GM23338 (cell line): ENCODE measurements at places on chromosomes 1 and 21.

GRCh38 chr1:19154876-19155275, 55.2 kb downstream of the UBR4 start:
- no peak overlapping the region for H3K4me3 ChIP-seq
- peaks cover 100% of the 10 kb centered on the region for H3K36me3 ChIP-seq

GRCh38 chr1:15029786-15030185, 123.8 kb upstream of the TMEM51 start:
- no peaks in the 10 kb centered on the region for H3K36me3 ChIP-seq
- H3K4me3 ChIP-seq: no peak overlapping the region
- 0 out of 2 replicates have a peak, but pooled peaks cover 11% of the 10 kb centered on the region for H3K4me1 ChIP-seq
- H3K27me3 ChIP-seq: no peaks in the 10 kb centered on the region

DNA sequence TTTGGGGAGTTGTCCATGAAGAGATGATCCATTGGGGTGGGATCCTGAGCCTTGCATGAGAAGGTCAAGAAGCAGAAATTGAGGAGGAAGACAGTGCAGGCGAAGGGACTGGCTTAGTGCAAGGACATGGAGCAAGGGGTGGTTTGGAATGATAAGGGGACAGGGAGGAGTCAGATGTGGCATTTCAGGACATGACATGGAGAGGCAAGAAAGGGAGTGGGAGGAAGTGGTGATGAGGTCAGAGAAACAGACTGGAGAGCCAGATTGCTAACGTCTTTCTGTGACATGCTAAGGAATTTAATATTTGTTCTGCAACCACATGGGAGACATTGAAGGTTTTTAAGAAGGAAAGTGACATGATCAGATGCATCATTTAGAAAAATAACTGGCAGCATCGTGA, 346.8 kb upstream of the FMN2 start:
- no peaks in the 10 kb centered on the region for H3K4me1 ChIP-seq
- no peaks in the 10 kb centered on the region for H3K36me3 ChIP-seq
- H3K27me3 ChIP-seq: no peaks in the 10 kb centered on the region
- no peak for DNase-seq
- H3K4me3 ChIP-seq: no peak overlapping the region
- no peak overlapping the region for H3K27ac ChIP-seq

- no peaks in the 10 kb centered on the region for H3K4me1 ChIP-seq
- no peak for DNase-seq
- H3K36me3 ChIP-seq: no peaks in the 10 kb centered on the region
Measured at GRCh38 chr1:43866201-43866600, 67.4 kb upstream of the ARTN start.

GRCh38 chr1:101151286-101151685, 85.5 kb upstream of the S1PR1 start:
- H3K4me1 ChIP-seq: peaks cover 6% of the 10 kb centered on the region; the same call in 1 of the 2 replicates
- no peaks in the 10 kb centered on the region for H3K36me3 ChIP-seq
- H3K4me3 ChIP-seq: no peak overlapping the region
- no peaks in the 10 kb centered on the region for H3K27me3 ChIP-seq
- DNase-seq: no peak

DNA sequence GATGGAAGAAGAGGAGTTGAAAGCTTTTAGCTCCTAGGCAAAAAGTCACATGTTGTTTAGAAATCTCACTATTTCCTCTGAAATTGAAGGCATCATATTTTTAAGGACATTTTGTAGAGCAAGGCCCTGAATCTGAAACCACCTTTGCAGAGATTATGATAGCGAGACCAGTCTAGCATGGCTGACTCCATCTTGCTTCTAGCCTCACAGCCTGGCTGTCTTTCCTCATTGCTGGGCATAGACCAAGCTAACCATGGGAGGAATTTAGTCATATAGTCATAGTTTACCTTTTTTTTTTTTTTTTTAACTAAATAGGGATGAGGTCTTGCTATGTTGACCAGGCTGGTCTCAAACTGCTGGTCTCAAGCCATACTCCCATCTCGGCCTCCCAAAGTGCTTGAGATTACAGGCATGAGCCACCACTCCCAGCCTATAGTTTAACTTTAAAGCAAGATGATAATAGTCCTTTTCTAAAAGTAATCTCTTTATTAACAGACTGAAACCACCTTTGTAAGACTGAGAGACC, 42.2 kb upstream of the ZNF326 start:
- no peak overlapping the region for H3K4me3 ChIP-seq
- DNase-seq: no peak
- no peaks in the 10 kb centered on the region for H3K36me3 ChIP-seq
- H3K27me3 ChIP-seq: no peaks in the 10 kb centered on the region
- H3K4me1 ChIP-seq: peaks cover 42% of the 10 kb centered on the region

- no peaks in the 10 kb centered on the region for H3K36me3 ChIP-seq
- H3K4me1 ChIP-seq: peaks cover 4% of the 10 kb centered on the region; the same call in 1 of the 2 replicates
- peak overlapping the region; percentile 84 for H3K27ac ChIP-seq
- H3K27me3 ChIP-seq: no peaks in the 10 kb centered on the region
Measured at GRCh38 chr1:225746361-225747179, 31.1 kb upstream of the SRP9 start.
